ENCODE measurements at places on chromosomes 13 and 19.

GRCh38 chr13:75550159-75550567 is 572 bp downstream of the UCHL3 start:
- DNase-seq, result peak; percentile 83

DNA sequence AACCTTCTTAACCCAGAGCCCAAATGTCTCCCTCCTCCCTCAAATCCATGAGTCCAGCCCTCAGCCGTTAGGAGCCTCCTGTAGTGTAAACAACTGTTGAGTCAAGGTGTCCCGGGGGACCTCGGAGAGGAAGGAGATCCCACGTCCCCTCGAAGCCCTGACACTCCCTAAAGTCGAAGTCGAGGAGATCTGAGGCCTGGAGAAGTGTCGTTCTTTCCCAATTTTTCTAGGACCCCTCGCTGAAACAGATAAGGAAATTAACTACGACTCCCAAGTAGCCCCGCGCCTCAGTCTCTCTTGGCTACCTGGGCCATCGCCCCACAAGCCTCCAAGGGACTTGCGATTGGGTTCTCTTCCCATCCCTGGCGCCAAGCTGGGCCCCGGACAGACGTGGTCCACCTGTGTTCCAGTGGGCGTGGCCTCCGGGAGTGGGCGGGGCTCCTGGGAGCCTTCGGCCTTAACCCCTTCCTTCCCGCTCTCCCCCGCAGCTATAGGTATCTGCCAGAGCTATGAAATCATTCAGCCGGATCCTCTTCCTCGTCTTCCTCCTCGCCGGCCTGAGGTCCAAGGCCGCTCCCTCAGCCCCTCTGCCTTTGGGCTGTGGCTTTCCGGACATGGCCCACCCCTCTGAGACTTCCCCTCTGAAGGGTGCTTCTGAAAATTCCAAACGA is 869 bp downstream of the GFY start:
- no peak for DNase-seq

DNA sequence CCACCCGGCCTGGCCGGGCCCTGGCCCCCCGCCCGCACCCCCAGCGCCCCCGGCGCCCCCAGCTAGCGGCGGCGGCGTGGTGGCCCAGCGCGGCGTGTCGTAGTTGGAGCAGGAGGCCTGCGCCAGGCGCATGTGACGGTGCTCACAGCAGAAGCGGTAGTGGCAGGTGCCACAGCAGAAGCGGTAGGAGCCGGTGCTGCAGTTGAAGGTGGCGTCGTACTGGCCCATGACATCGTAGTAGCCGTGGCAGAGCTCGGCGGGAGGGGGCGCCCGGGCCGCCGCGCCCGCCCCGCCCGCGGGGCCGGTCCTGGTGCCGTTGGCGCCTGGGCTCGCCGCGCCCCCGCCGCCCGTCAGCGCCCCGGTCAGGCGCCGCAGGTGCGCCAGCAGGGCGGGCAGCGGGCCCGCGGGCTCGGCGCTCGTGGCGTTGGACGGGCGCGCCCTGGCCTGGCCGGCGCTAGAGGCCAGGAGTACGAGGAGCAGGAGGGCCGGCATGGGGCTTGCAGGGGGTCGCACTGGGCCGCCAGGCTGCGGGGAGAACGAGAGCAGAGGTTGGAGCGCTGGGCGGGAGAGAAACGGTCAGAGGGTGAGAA is 633 bp downstream of the SHISA7 start:
- no peak for DNase-seq

DNA sequence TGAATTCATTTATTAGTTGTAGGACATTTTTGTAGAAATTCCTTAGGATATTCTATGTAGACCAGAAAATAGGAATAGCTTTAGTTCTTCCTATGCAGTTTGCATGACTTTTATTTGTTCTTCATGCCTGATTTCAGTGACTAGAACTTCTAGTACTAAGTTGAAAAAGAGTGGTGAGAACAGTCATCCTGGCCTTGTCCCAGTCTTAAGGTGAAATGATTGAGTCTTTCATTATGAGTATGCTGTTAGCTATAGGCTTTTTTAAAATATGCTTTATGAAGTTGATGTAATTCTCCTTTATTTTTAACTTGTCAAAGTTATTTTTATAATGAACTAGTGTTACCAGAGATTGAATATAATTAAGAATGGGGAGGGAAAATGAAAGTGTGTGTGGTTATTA is 690.1 kb upstream of the KLHL1 start:
- DNase-seq, result no peak

- no peak for DNase-seq
These were observed 179.9 kb upstream of the TSHZ3 start for GRCh38 chr19:31529121-31529520.

GRCh38 chr13:98325724-98326123 is 148.7 kb upstream of the RNF113B start:
- no peak for DNase-seq

GRCh38 chr13:98746968-98747367 is 5.5 kb downstream of the SLC15A1 start:
- DNase-seq, result no peak

GRCh38 chr13:110394371-110394841 is 87.3 kb downstream of the COL4A2 start:
- DNase-seq, result peak; percentile 80

DNA sequence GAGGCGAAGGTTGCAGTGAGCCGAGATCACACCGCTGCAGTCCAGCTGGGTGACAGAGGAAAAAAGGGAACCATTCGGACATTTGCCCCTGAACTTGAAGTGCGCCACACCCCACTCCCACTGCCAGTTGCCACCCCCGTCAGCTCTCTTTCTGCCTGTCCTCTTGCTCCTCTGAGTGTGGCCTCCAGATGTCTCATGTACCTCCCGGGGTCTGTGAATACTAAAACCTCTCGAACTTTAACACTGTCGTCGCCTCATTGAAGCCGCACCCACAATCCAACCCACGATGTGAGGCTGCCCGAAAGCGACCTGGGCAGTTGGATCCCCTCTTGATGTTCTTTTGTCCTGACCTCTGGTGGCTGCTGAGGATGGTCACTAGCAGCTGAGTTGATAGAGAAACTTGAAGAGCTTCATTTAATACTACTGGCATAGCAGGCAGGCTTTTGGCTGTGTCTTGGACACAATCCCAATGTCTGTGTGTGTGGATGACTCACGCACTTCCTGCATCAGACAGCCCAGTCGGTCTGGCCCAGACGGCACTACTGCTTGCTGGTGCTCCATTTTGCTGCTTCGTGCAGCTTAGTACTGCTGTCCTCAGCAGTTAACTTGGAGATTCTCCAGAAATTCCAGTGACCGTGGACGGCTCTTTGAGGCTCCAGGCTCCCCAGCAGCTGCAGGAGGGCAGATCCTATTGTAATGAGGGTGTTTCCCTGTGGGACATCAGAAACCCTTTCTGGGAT is 4.2 kb downstream of the FPR3 start:
- peak; percentile 95 for DNase-seq

- no peak for DNase-seq
These were observed 88.0 kb downstream of the ATP11A start for GRCh38 chr13:112777637-112778406.

GRCh38 chr13:38090913-38091312 is 221.3 kb upstream of the TRPC4 start:
- DNase-seq, result no peak

- DNase-seq, result peak; percentile 27
These were observed 1.5 kb downstream of the PDS5B start for GRCh38 chr13:32587811-32588170.

DNA sequence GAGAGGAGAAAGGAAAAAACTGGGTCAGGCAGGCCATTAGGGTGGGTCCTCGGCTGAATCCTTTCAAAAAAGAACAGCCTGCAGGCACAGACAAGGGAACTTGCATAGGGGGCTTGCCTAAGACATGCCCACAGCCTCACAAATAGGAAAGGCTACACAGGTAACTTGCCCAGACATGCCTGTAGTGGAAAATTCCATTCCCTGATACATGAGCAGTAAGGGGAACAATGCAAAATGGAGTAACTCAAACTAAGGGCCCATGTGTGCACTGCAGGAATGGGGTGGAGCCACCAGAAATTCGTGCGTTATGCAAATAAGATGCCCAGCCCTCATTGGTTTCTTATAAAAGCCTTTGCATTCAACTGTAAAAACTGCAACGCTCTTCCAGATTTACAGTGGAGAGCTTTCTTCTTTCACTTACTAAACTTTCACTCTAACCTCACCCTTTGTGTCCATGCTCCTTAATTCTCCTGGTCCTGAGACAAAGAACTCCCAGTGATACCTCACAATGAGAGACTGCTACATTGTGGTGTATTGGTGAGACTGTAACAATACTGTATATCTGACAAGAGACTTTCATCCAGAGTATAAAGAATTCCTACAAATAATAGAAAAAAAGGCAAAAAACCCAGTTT is 59.5 kb upstream of the SLITRK1 start:
- no peak for DNase-seq

GRCh38 chr13:106635616-106636015 is 67.7 kb upstream of the ARGLU1 start:
- DNase-seq, result no peak

DNA sequence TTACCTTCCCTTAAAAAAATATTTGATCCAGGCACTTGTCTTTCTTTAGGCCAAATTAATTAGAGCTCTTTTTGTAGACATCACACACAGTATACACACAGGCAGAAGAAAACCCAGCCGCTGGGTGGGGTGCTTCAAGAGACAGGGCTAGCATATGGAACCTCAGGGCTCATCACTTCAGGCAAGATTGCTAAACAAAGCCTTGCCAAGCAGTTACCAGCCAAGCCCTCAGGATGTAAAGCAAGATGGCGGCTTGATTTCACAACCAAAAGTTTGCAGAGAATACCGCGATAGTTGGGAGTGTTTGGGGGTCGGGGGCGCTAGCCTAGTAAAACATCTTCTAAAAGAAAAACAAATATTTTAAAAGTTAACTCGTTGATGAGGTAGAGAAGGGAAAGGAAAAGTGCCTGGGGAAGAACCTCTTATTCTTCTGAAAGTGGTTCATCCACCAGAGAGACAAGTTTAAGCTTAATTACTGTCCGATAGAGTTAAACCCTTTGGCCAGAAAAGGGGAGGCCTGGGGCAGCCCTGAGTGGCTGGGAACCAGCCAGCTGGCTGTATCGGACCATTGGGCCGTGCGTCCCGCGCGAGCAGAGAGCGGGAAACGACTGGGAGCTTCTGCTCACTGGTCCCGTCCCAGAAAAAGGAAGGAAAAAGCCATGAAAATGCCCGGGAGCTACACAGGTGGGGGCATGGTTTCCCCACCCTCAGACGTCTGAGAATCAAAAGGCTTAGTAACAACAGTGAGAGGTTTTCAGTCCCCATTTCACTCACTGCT is 254.9 kb upstream of the PCDH20 start:
- no peak for DNase-seq

DNA sequence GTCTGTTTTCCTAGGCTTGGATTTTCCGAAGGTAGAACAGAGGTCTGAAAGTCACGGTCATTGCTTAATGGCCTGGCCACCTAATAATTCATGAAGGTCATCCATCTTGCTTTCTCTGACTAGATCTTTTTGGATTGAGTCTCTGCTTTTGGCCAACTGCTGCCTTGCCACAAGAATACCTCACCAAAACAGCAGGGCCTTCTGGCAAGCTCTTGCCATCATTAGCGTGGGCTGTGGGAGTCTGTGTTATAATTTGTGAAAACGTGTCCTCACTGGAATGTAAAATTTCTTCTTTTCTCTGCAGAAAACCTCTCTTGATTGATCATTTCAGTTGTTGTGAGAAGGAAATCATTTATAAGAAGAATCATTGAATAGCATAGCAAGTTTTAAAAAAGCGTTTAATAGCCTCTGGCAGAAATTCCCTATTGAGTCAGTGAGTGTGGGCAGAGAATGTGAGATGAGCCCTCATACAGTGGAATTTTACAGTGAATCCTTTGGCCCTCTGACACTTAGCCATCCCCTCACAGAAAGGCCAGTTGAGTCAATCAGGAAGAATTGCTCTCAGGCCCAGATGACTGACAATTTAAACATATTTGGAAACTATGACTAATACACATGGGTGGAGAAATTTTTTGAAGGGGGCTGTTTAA is 43.2 kb upstream of the ERICH6B start:
- peak; percentile 91 for DNase-seq

DNA sequence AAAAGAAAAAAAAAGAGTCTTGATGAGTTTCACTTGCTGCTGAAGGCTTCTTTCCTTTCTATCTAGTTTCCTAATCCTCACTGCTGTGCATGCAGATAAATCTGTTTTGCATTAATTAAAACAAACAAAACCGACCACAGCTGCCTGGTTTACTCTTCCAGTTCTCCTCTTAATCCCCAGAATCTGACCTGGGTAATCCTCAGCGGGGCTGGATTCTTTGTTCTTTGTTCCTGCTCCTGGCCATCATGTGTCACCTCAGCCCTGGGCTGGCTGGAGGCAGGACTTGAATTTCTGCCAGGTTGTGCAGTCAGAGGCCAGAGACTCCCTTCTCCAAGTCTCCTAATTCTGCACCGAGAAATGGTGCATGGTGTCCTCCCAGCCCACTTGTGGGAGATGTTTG is 52.2 kb upstream of the CYP4F8 start:
- DNase-seq, result no peak

DNA sequence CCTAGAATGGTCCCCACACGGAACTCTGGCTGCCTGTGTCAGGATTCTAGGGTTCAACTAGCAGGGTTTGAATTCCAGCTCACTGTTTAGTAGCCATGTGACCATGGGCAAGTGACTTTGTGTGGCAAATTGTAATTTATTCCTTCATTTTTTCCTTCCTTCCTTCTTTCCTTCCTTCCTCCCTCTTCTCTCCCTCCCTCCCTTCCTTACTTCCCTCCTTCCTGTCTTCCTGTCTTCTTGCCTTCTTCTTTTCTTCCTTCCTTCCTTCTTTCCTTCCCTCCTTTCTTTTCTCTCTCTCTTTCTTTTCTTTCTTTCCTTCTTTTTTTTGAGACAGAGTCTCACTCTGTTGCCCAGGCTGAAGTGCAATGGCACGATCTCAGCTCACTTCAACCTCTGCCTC is 8.5 kb upstream of the DENND1C start:
- DNase-seq, result no peak

- DNase-seq, result no peak
These were observed 8.8 kb downstream of the RINL start for GRCh38 chr19:38869160-38869835.

- DNase-seq, result no peak
These were observed 2.3 kb downstream of the AMH start for GRCh38 chr19:2251106-2252054.

DNA sequence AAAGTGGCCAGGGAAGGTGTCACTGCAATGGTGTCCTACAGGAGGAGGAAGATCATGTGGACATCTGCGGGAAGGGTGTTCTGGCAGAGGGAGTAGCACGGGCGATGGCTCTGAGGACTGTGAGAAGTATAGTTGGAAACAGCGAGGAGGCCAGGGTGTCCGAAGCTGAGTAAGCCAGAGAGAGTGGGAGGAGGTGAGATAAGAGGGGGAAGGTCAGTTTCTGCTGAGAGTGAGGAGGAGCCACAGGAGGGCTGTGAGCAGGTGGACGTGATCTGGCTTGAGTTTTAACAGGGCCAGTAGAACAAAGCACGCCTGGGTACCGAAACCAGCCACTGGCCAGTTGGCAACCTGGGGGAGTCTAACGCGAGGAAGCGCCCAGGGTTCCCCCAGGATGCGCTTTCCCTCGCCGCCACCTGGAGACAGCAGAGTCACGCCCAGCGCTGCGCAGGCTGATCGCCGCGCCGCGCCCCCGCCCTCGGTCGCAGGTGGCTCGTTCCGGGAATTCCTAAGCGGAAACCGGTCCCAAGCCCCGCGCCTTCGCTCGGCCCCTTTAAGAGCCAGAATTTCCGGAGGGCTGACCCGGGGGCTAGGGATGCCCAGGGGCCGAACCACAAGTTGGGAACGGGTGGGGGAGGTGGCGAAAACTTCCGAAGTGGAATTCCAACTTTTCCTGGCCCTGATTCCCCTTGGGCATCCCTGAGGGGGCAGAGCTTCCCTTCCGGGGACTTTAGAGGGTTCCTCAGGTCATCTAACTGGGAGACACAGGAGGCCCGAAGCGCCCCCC is 1.1 kb upstream of the LSR start:
- DNase-seq, result no peak

All from astrocyte (in vitro differentiated cells and primary cell).